ENCODE measurements at places on chromosomes 1 and 21. TPM values are rescaled to one million over a fixed set of nuclear protein-coding genes. Genes with fewer than 3 reads are reported as not detected.

Gene JAM2
- 4.4 TPM for total RNA-seq

Gene SLC16A4
- total RNA-seq = 7.3 TPM

Gene AMPD1
- not detected for total RNA-seq

Gene PERM1
- total RNA-seq = not detected

Gene SLAMF7
- 0.94 TPM for total RNA-seq

Gene ZSWIM5
- 1.3 TPM for total RNA-seq

Gene CNKSR1
- total RNA-seq = not detected

Gene RNF115
- total RNA-seq = 24.0 TPM

Gene NBPF6
- total RNA-seq = not detected

Gene WLS
- 44.7 TPM for total RNA-seq

Gene OLIG1
- total RNA-seq = not detected

Gene TNFRSF25
- total RNA-seq = 4.4 TPM

Gene PLEKHN1
- 0.33 TPM for total RNA-seq

Gene GNG12
- total RNA-seq = 93.8 TPM

Gene INPP5B
- 30.4 TPM for total RNA-seq

Gene HSPA6
- 3.6 TPM for total RNA-seq

Gene CLCA1
- not detected for total RNA-seq

Gene ENAH
- total RNA-seq = 53.3 TPM

Gene FCRLB
- 1.5 TPM for total RNA-seq

Gene USH2A
- total RNA-seq = not detected

Gene NBPF4
- not detected for total RNA-seq

Gene ADORA1
- 0.44 TPM for total RNA-seq

Gene GPR3
- total RNA-seq = not detected

Gene CA6
- total RNA-seq = not detected

Gene DAB1
- 0.22 TPM for total RNA-seq

Gene TMEM125
- total RNA-seq = not detected

Gene TMEM54
- total RNA-seq = 36.7 TPM

Gene LCE1D
- total RNA-seq = not detected

All from subcutaneous adipose tissue (tissue), 4 donors.